ENCODE measurements at places on chromosomes 2 and 18.
A peak's percentile ranks its signal among the peaks of the same experiment; 100 is the strongest.

DNA sequence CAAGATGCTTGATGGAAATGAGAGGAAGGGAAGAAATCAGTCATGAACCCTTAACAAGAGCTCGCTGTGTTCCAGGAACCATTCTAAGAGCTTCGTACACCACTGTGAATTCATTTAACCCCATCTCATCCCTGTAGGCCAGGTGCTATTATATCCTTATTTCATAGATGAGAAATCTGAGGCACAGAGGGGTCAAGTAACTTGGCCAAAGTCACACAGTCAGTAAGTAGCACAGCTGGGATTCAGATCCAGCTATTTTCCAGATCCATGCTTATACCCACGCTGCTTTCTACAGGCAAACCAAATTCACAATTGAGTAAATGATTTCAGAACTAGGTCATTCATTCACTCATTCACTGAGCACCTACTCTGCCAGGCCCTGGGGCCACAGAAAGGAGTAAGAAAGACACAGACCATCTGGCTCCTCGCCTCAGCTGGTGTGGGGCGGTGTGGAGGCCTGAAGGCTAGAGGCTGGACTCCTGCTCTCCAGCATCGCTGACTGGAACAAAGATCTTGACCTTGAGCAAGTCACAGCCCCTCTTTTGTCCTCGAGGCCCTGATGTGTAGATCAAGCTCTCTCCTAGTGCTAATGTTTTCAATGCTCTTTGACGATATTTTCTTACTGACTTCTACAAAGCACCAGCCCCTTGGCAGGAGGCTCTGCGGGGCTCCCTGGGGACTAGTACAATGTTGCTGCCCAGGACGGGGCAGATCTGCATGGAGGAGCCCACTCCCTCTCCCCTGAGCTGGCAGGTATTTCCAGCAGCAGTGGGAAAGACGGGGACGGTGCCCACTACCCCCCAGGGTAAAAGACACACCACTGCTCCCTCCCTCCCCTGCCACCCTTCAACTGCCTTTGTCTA, 26.5 kb downstream of the STEAP3 start:
- no peak for DNase-seq

DNA sequence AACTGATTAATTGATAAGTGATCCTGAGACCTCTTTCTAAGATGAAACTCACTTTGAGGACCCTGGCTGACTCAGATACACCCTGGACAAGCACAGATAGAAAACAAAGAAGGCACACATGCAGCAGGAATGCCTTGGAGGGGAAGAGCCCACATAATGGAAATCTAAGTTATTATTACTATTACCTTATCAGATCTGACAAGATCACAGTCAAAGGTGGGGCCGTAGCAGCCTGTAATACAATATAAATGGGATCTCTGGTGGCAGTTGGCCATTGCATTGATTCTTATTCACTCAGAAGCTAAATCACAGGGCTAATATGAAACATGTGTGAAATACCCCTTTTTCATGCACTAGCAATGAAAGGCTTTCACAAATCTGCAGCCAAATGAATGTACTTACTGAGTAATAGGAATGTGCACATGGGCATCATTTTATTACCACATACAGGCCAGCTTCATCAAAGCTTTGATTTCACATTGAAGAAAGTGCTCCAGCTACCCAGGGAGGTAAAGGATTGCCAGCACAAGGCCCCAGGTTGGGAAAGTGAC, 84.0 kb downstream of the ZBTB7C start:
- DNase-seq, result no peak

DNA sequence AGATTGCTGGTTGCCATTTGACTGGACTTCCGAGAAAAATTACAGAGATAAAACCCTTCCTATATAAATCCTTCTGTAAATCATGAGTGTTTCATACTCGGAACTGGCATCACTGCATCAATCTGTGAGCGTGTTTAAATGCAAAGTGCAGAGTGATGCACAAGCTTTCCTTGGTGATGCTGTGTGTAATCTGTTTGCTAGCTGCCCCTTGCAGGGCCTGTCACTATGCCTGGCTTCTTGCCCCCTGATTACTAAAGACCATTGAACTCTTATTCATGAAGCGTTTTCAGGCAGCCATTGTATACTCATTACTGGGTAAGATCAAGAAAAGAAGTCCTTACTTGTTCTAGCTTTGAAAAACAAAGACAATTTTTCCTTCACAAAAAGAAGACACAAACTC, 266.9 kb upstream of the FANCL start:
- DNase-seq, result no peak

DNA sequence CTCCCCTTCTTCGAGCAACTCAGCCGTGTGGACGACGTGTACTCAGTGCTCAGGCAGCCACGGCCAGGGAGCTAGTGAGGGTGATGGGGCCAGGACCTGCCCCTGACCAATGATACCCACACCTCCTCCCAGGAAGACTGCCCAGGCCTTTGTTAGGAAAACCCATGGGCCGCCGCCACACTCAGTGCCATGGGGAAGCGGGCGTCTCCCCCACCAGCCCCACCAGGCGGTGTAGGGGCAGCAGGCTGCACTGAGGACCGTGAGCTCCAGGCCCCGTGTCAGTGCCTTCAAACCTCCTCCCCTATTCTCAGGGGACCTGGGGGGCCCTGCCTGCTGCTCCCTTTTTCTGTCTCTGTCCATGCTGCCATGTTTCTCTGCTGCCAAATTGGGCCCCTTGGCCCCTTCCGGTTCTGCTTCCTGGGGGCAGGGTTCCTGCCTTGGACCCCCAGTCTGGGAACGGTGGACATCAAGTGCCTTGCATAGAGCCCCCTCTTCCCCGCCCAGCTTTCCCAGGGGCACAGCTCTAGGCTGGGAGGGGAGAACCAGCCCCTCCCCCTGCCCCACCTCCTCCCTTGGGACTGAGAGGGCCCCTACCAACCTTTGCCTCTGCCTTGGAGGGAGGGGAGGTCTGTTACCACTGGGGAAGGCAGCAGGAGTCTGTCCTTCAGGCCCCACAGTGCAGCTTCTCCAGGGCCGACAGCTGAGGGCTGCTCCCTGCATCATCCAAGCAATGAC, 4.8 kb downstream of the CTDSP1 start:
- no peak for DNase-seq

- no peak for DNase-seq
Observed at GRCh38 chr2:20755132-20755800, 67.6 kb downstream of the LDAH start.

DNA sequence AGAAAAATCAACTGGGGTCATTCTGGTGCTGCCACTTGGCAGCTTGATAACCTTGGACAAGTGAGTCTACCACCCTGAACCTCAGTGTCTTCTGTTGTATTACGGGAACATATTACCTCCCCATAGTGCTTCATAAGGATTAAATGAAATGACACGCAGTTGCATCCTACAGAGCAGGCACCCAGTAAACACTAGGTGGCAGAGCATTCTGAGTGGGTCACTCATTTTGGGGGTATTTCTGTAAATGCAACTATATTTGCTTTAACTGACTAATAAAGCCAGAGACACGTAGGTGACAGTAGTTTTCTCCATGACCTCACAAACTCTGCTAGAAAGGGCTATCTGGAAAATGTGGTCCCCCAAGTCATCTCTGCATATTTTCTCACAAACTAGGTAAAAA, 4.7 kb downstream of the CD226 start:
- DNase-seq, result no peak

GRCh38 chr18:43661570-43661969, 384.3 kb upstream of the SYT4 start:
- peak; percentile 31 for DNase-seq

- DNase-seq, result no peak
Observed at GRCh38 chr18:75120521-75120920, 88.4 kb downstream of the PTGR3 start.

DNA sequence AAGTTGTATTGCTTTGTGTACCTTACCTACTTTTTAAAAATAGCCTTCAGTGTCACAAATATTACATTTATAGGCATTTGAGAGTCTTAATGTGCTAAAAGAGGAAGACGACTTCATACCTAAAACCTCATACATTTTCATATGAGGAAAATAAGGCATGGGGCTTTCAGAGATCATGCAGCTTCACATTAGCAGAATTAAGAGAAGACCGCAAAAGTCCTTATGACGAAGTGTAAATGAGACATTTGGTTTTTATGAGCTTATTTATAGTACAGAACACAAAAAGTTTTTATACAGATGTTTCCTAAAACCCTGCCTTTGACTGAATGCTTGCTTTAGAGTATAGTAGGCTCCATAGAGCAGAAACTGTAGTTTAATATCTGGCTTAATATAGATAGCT, 10.1 kb upstream of the CCDC138 start:
- DNase-seq, result no peak

DNA sequence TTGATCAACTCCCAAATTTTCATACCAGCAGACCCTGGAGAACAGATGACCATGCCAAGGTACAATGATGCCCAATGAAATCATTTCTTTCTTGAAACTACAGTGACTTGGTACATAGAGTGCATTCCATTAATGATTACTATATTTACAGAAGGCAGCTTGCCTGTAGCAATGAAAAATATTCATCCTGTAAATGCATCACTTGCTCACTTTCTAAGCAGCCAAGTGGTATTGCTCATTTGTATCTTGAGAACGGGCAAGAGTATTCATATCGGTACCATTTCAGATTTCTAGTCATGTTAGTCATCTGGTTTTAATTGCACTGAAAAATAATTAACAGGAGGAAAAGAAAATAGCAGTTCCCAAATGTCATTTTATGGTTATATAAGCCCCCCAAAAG, 59.6 kb downstream of the VIL1 start:
- DNase-seq, result no peak

- DNase-seq, result no peak
Observed at GRCh38 chr2:111675419-111676194, 208.4 kb downstream of the ANAPC1 start.

- DNase-seq, result no peak
Observed at GRCh38 chr18:49250816-49251388, 209.5 kb downstream of the DYM start.

DNA sequence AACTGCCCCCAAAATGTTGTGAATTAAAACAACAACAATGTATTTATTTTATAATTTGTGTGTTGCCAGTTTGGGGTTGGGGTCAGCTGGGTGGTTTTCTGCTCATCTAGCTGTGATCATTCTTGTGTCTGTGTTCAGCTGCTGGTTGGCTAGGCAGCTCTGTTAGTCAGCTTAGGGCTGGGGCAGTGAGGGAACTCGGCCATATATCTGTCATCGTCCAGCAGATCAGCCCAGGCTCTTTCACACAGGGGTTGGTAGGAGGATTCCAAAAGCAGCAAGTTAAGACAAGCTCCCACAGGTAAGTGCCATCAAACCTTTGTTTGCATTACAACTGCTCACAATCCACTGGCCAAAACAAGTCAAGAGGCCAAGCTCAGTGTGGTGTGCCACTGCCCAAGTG, 121.5 kb downstream of the LPIN1 start:
- DNase-seq, result no peak

DNA sequence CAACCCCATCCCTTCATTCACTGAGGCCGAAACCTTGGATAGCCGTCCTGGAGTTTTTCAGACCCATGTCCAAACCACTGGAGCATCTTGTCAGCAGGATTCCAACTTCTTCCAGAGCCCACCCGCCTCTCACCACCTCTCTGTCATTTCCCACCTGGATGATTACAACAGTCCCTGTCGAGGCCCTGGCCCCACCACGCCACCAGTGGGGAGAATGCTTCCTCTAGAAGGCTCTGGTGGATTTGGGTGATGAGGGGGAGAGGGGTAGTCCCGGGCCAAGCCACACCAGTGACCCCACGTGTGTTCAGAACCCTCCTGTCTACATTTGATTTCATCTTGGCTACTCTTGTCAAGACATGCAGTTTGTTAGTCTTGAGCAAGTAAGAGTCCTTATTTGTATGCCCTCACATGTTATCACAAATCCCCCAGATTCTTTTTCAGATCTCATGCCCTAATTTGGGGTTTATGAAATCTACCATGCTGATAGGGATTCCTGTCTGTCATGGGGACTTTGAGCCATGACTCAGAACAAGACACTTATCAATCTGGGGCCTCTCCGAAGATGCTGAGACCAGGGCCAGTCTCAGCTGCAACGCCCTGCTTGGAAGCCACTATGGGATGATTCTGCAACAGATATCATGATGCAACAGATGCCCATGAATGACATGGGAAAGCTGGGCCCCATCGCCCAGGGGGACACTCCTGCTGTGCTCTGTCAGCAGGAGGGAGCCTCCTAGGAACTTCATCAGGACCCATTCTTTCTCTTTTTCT, 186.1 kb downstream of the ZFP36L2 start:
- DNase-seq, result no peak

DNA sequence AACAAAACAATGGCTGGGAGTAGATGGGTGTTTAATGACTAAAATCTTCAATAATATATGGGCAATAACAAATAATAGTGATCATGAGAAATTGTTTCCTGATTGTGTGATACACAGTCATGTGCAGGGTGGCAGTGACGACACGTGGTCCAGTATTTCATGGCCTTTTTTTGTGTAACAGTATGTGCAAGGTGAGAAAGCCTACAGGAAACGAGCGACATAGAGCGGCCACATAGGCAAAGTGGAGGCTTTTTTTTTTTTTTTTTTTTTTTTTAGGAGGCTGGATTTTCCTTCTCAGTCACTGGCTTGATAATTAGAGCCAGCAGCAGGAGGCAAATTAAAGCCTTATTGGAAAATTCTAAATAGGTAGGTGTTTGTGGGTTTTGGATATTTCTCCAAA, 123.7 kb downstream of the MYO3B start:
- DNase-seq, result no peak

DNA sequence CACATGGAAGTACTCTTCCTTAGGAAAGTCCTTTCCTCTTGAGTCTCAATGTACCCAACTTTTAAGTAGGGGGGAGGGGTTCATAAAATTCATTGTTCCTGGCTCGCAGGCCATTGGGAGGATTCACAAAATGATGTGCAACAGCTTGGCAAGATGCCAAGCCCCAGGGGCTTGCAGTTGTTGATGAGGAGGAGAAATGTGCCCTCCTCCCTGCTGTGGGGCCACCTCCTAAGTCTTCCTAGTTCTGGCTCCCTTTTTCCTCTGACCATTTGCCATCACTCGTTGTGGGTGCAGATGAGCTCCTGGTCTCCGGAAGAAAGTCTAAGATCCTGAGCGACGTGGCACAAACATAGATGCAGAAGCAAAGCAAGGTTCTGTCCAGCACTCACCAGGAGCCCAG, 435.4 kb downstream of the EIPR1 start:
- no peak for DNase-seq

- peak; percentile 59 for DNase-seq
Observed at GRCh38 chr2:135997380-135997779, 12.0 kb upstream of the DARS1 start.

GRCh38 chr2:16155766-16156165, 215.4 kb downstream of the MYCN start:
- no peak for DNase-seq

- DNase-seq, result no peak
Observed at GRCh38 chr2:179302764-179303571, 38.3 kb upstream of the SESTD1 start.

GRCh38 chr2:152648336-152648735, 68.9 kb downstream of the PRPF40A start:
- DNase-seq, result no peak

- DNase-seq, result no peak
Observed at GRCh38 chr2:20446255-20446916, 488 bp upstream of the RHOB start.

DNA sequence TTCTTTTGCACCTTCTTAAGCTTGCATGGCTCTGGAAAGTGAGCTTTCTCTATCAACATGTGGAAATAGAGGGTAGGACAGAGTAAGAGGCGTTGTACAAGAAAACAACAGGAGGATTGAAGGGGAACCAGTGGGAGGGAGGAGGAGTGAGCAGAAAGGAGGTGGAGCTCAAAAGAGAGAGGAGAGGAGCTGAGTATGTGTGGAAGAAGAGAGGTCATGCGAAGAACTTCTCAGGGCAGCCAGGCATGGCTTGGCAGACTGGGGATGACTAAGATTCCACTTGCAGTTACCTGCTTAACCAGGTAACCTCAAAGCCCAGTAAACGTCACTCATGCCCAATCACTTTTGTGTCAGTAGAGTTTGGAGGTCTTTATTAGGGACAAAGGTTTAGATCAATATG, 105.1 kb downstream of the BCL2L11 start:
- DNase-seq, result no peak

GRCh38 chr18:59276047-59276446, 2.8 kb upstream of the RAX start:
- no peak for DNase-seq
